CD4-positive, alpha-beta T cell (primary cell): ENCODE measurements at places on chromosomes 6 and 20.

DNA sequence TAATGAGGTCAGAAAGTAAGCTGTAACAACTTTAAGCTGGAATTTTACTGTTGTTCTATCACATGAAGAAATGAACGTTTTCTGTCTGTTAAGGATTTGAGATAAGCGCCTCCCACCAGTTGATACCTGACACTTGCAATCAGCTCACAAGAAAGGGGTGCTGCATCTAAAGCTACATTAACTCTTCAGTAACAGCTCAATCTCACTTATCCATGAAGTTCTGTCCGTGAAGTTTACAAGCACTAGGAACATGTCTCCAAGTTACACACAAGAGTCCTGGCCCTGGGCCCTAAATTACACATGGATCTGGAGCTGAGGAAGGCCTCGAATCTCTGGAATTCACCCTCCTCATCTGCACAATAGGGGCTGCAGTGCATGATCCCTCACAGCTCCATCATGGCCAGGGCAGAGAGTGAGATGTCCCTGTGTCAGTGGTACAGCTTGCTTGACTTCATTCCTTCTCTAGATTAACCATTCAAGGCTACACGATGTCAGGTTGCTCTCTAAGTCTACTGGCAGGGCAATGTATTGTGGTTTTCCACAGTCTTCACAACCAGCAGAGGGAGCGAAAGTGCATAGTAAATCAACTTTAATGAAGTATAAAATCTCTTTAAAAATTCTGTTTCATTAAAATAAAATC is 182.4 kb upstream of the MCHR2 start:
- no peak for DNase-seq

- DNase-seq = no peak
Observed at GRCh38 chr20:15033891-15034290, 696.5 kb upstream of the FLRT3 start.

- DNase-seq = no peak
Observed at GRCh38 chr6:520820-521219, 129.3 kb downstream of the IRF4 start.

GRCh38 chr20:58850693-58851174 is at the start of gene GNAS-AS1:
Gene GNAS-AS1, minus strand, starts transcription at chr20:58850902.
- peak; percentile 71 for DNase-seq

DNA sequence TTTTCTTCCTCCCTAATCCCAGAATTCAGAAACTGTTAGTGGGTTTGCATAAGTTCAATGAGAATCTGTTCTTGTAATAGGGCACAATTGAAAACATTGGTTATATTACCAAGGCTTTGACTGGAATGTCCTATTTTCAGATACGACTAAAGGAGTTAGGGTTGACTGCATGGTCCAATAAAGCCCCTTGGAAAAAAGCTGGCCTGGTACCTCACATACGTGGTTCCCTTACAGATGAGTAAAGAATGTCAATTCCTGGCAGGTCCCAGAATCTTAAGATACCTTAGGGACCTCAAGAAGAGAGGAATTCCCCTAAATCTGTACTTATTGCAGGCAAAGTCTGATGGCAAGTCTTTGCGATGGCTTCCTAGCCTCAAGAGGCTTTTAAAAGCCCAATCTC is 4.6 kb downstream of the PPDPF start:
- no peak for DNase-seq

GRCh38 chr6:134295953-134296553 is 21.9 kb downstream of the SGK1 start:
- no peak for DNase-seq

GRCh38 chr6:169918239-169918953 is 167.0 kb downstream of the ERMARD start:
- no peak for DNase-seq

GRCh38 chr20:13042458-13042794 is 33.7 kb downstream of the SPTLC3 start:
- DNase-seq = no peak

DNA sequence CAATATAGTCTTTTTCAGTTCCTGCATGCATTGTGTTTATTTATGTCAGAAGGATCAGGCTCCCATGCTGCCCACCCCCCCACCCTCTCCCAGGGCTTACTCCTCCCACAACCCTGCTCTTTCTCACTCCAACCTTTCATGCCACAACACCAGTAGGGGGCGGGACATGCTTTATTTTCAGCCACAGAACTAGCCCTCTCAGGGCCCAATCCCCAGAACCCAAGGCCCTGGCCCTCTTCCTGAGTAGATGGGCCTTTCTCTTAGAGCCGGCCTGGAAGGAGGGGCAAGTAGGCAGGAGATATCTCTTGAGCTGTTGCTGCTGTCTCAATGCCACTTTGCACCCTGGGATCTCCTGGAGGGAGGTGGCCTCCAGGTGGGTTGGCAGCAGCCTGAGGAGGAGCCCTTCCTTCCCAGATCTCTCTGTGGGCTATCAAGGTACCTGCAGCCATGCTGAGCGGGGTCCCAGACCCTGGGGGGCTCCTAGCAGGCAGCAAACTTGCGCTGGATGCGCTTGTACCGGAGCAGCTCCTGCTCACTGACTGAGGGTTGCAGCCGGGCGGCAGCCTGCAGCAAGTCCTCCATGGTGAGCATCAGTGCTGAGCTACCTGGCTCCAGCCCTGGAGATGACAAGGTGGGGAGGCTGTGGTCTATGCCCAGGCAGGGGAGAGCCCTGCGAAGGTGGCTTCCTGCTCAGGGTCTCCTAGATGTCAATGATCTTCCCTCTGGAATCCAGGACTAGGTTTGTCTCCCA is 3.5 kb downstream of the GNMT start:
- peak; percentile 18 for DNase-seq

GRCh38 chr6:7073821-7074525 is 33.8 kb upstream of the RREB1 start:
- DNase-seq = peak; percentile 65

- no peak for DNase-seq
Observed at GRCh38 chr6:46996860-46997641, 45.1 kb downstream of the ADGRF1 start.

DNA sequence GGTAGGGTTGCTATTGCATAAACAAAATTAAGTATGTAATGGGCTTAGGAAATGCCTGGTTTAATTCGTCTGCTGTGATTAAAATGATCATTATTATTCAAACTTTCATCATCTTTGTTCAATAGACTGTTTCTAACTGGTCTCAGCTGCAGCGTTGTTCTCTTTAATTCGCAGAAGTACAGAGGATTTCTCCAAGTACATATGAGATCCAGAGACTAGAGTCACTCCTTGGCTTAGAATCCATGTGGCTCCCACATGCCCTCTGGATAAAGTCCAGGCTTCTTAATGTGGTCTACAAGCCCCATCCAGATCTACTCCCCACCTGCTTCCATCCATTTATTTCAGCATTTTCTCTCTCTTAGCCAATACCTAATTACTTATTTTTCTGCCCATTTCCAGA is 1.1 kb upstream of the ZBTB24 start:
- no peak for DNase-seq

GRCh38 chr6:14051355-14051754 is 66.2 kb upstream of the CD83 start:
- DNase-seq = no peak

GRCh38 chr6:74879234-74879633 is 326.6 kb downstream of the COL12A1 start:
- no peak for DNase-seq

- DNase-seq = no peak
Observed at GRCh38 chr20:32165836-32166545, 41.6 kb downstream of the PLAGL2 start.

DNA sequence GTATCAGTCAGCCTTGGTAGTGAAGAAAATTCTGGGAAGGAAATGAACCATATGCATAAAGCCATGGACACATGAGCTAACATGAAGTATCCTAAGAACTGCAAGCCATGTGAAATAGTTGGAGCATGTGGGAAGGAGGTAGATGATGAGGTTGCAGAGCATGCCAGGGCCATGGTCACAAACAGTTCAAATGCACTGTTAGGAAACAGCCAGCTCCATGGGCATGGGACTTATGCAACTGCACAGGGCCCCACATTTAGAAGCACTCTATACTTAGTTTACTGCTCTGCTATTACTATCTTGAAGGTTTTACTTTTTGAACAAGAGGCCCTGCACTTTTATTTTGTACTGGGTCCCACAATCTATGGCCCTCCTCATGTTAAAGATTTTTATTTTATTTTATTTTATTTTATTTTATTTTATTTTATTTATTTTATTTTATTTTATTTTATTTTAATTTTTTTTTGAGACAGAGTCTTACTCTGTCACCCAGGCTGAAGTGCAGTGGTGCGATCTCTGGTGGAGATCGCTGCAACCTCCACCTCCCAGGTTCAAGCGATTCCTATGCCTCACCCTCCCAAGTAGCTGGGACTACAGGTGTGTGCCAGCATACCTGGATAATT is 169.1 kb downstream of the IBTK start:
- DNase-seq = no peak

GRCh38 chr20:52200870-52201269 is 9.3 kb upstream of the ZFP64 start:
- no peak for DNase-seq
